ENCODE measurements at places on chromosomes 1 and 21.

DNA sequence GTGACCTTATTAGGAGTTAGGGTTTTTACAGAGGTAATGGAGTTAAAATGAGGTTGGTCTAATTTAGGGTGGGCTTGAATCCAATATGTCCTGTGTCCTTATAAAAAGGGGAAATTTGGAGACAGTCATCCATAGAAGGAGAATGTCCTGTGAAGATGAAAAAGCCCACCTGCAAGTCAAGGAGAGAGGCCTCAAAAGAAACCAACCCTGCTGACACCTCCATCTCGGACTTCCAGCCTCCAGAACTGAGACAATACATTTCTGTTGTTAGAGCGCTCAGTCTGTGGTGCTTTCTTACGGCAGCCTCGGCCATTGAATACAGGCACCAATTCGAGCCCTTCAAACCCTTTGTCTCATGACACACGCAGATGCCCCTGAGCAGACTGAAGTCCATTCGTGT, 43.8 kb downstream of the ACTA1 start:
- DNase-seq, result no peak

- DNase-seq, result no peak
These were observed 50.1 kb upstream of the RGS21 start for GRCh38 chr1:192266645-192267044.

- DNase-seq, result peak; percentile 54
These were observed 374 bp downstream of the SH2D5 start for GRCh38 chr1:20732071-20732587.

DNA sequence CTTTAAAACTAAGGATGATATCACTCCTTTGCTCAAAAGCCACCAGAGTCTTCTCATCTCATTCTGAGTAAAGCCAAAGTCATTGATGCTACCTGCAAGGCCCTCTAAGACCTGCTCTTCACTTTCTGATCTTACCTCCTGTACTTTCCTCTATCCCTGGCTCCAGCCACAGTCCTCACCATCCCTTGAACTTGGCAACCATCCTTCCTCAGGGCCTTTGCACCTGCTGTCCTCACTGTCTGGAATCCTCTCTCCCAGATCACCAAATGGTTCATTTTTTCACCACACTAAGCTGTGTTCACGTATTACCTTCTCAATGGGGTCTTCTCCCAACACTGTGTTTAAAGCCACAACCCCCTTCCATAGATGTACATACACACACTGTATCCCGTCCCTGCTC, 4.3 kb upstream of the PHLDA3 start:
- DNase-seq, result no peak

GRCh38 chr1:231201979-231202633, 38.9 kb upstream of the GNPAT start:
- no peak for DNase-seq

DNA sequence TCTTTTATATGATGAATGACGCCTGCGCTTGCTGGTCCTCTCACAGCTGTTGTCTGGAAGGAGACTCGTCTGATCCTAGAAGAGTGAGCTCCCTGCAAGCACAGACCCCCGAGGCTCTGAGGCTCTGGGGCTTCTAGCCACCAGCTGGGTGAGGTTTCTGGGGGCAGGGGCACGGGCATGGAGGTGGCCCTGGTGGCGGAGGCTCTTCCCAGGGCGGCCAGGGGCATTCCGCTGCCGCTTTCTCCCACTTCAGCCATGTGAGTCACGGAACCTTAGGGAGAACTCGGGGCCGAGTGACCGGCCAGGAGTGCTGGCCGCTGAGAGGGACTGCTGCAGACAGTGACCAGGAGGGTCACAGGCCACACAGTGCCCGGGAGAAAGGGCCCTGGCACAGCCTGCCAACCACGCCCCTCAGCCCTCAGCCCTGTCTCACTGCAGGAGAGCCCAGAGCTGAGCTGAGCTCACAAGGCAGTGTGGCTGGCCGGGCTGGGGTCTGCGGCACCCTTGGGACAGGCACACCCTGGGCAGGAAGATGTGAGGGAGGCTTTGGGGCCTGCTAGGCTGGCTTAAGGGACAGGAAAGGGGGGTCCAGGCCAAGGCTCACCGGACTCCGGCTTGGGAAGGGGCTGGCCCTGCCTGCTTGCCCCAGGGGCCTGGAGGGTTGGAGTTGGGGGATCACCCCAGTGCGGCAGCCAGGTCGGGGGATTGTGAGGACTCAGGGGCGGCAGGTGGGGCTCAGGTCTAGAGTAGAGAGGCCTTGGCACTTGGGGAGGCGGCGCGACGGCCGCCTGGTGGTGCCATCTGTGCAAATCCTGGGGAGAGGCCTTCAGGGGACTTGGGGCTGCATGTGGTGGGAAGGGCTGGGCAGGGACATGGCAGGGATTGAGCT, 35.7 kb downstream of the MORN1 start:
- DNase-seq, result no peak

DNA sequence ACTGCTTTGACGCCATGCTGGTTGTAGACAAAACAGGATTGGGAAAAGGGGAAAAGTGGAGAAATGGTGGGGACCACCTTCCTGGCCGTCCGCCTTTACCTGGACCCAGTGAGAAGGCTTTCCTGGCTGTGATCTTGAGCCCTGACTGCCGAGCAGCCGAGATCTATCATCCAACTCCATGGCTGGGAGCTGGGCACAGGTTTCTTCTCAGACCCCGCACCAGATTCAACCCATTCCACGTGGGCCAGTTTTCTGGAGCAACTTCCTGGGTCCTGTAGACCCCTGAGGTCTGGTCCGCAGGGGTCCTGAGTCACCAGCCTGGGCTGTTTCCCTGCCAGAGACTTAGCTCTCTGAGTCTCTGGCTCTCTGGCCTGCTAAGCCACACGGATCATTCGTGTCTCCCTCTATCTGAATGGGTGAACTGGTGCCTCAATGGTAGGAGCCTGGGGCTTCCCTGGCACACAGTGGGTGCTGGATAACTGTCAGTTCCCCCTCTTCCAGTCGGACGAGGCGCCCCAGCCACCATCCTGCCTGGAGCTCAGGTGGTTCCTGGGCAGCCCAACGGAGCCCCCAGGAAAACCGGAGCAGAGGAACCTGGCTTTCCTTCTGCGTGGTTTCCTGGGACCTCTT, 4.5 kb upstream of the NPHP4 start:
- DNase-seq, result no peak

- DNase-seq, result no peak
These were observed 11.4 kb upstream of the CCN1 start for GRCh38 chr1:85569122-85569521.

DNA sequence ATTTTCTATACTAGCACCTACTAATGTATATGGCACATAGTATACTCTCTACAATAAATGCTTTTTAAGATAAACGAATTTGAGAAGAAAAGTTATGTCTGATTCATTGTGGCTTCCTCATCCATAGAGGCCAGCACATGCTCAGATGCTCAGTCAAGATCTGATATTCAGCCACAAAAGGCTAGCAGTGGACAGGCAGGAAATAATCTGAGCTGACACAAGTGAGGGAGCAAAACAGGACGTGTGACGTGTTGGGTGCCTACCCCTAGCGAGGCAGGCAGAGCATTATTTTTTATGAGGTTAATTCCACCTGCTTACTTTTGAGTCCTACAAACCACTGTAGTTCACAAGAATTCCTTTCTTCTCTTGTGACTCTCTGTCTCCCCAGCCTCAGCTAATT, 550.9 kb downstream of the SMYD3 start:
- no peak for DNase-seq

GRCh38 chr1:24275510-24275909, 43.6 kb upstream of the GRHL3 start:
- DNase-seq, result no peak

- DNase-seq, result no peak
These were observed 109.6 kb upstream of the ZNF678 start for GRCh38 chr1:227453631-227454355.

DNA sequence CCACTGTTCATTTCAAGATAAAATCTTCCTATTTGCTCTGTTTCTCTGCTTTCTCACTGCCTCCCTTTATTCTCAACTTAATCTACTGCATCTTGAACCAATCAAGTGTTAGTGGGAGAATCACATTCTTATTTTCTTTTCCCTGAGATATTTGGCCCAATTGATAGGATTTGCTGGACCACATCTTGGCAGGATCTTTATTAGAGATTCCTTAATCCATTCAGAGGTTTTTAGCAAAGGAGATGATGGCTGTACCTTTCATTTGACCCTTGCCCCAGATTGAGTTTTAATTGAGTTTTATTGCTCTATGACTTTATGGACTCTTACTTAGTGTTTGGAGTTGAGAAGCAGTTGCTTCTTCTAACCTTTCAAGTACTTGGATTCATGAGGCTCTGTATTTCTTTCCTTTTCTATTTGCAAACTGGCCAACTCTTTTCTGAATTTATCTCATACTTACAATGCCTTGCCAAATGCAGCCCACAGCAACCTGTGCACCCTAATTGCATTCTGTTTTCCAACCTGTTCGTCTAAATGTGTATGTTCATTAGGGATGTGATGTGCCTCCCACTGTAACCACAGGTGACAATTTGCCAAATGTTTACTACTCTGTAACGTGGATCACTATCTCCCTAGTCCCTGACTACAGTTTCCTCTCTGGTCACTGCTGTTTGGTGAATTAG, 274.8 kb upstream of the KAZN start:
- DNase-seq, result no peak

DNA sequence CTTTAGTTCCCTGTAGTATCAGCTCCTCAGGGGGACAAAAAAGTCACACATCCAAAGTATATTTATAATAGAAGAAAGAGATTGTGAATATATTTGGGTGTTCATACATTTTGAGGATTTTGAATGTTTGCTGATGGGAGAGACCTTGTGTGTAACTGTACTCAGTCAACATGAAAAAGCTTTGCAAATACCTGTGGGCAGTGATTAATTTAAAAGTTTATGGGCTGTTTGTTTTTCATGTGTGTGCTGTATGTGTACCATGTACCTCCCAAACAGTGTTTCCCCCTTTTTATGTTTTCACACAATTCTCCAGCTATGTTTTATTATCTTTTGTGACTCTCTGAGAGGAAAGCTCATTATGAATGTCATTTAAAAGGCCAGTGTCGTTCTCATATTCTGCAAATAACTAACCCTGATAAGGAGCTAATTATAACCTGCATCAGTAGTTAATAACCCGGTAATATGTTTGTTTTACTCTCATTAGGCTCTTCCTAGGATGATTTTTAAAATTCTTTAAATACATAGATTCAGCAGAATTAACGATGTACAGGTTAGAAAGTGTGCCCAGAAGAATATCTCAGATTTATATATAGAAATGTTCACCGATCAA, 271.5 kb downstream of the NFIA start:
- DNase-seq, result no peak

DNA sequence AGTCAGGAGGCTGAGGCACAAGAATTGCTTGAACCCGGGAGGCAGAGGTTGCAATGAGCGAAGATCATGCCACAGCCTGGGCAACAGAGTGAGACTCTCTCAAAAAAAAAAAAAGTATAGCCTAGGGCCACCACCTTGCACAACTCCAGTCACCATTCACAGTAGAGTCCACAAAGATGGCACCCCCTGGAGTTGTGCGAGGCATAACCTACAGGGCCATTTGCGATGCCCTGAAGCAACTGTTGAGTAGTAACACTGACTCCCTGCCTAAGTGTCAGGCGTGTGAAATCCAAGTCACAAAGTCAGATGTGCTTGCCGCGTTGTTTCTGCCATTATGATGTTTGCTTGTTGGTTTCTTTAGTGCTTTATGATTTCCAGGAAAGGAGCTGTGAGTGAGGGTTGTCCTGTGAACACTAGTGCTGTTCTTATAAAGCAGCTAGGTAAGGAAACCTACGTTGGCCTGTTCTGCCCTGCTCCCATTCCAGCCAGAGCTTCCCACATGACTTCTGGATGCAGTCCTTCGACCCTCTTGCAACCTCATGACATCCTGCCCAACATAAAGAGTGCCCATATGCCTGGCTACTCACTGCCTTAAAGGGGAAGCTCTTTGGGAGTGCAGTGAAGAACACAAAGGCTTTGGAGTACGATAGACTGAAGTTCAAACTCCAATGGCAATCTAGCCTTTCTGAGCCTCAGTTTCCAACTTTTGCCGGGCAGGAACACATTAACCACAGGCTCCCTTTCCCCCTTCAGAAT, 29.8 kb downstream of the FHAD1 start:
- DNase-seq, result no peak

GRCh38 chr1:208264469-208265121, 20.4 kb upstream of the PLXNA2 start:
- DNase-seq, result no peak

- no peak for DNase-seq
These were observed 187.0 kb upstream of the RUNX1 start for GRCh38 chr21:35236090-35236489.

DNA sequence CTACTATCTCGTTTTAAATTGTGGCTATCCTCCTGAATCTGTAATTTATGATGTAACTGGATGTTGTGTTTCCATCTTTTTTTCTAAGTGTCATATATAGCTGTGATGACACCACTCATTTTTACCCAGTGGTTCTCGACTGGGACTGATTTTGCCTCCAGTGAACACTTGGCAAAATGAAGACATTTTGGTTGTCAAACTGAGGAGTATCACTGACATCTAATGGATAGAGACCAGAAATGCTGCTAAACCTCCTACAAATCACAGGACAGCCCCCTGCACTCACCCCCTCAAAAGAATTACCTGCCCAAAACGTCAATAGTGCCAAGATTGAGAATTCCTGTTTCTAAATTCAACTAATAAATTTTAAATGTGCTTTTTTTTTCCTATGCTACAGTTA, 1.9 kb downstream of the TRMT13 start:
- DNase-seq, result no peak

DNA sequence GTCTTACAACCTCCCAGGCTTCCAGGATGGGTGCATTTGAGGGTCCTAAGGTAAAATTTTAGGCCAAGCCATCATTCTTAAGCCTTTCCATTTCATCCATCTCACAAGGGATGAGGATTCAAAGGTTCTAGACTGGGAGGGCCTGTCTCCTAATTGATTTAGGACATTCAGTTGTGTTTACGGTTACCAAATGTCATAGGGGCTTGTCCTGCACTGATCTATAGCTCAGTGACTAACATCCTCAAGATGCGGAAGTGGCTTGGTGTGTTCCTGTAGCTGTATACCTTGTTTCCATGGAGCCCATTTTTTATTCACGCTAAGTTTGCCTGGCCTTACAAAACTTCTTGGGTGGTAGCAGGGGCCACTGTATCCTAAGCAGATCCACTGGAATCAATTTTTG, 52.8 kb downstream of the DUSP10 start:
- no peak for DNase-seq

- no peak for DNase-seq
These were observed 3.9 kb upstream of the TNFRSF4 start for GRCh38 chr1:1217621-1218523.
